ENCODE measurements at places on chromosomes 12 and 14.

DNA sequence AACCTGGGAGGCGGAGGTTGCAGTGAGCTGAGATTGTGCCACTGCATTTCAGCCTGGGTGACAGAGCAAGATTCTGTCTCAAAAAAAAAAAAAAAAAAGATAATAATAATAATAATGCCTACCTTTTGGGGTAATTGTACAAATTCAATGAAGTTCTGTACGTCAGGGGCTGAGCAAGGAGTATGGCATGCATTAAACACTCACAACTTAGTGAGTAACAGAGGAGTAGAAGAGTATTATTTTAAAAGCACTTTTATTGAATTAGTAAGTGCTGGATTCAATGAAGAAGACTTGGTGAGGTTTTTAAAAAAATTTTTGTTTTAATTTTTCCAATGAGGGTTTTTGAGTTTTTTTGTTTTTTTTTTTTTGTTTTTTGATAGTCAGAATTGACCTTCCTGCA lies 783.6 kb upstream of the TBX3 start:
- DNase-seq = no peak

GRCh38 chr14:89667983-89668382 lies 250.9 kb upstream of the FOXN3 start:
- DNase-seq = no peak

DNA sequence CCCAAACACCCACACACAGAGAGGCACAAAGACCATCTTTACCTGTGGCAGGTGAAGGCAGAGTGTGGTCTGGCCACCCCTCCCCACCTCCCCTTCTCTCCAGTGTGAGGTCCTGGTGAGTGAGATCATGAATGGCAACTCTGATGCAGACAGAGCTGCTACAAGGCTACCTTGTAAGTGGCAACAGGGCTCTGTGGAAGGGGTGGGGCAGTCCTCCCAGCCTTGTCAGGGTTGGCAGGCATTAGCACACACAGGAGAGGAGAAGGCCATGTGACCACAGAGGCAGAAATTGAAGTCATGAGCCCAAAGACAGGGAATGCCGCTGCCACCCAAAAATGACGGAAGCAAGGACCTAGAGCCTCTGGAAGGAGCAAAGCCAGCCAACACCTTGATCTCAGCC lies 30.7 kb downstream of the VWF start:
- DNase-seq = no peak

- DNase-seq = no peak
Observed at GRCh38 chr12:108832208-108832607, 25.2 kb downstream of the SSH1 start.

GRCh38 chr12:19783547-19784444 lies 344.5 kb downstream of the AEBP2 start:
- no peak for DNase-seq

DNA sequence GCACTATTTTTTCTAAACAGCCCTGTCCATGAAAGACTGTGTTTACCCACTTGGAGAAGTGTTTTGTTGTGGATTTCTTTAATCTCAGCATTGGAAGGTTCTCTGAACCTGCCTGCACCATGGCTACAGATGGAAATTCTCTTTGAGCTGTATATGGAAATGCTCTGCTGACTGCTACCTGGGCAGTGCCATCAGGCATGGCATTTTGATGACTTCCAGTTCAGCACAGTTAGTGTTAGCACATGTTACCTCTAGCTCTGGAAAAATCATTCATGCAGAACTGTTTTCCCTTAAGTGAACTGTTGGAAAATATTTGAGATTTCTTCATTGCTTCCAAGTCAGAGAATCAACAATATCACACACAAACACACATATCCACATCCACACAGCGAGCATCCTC lies 52.6 kb upstream of the RIC8B start:
- no peak for DNase-seq

- DNase-seq = peak; percentile 65
Observed at GRCh38 chr12:1093166-1093751, 102.2 kb downstream of the ERC1 start.

DNA sequence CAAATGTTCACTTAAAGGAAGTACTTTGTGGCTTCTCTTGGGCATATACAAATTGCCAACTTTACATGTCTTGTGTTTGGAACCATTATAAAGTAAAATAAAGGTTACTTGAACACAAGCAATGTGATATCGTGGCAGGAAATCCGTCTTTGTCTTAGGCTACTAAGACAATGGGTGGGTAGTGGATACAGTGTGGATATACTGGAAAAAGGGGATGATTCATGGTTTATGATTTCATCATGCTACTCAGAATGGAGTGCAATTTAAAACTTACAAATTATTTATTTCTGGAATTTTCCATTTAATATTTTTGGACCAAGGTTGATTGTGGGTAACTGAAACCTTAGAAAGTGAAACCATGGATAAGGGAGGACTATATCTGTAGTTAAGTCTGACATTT lies 48.4 kb downstream of the MYRFL start:
- DNase-seq = no peak

DNA sequence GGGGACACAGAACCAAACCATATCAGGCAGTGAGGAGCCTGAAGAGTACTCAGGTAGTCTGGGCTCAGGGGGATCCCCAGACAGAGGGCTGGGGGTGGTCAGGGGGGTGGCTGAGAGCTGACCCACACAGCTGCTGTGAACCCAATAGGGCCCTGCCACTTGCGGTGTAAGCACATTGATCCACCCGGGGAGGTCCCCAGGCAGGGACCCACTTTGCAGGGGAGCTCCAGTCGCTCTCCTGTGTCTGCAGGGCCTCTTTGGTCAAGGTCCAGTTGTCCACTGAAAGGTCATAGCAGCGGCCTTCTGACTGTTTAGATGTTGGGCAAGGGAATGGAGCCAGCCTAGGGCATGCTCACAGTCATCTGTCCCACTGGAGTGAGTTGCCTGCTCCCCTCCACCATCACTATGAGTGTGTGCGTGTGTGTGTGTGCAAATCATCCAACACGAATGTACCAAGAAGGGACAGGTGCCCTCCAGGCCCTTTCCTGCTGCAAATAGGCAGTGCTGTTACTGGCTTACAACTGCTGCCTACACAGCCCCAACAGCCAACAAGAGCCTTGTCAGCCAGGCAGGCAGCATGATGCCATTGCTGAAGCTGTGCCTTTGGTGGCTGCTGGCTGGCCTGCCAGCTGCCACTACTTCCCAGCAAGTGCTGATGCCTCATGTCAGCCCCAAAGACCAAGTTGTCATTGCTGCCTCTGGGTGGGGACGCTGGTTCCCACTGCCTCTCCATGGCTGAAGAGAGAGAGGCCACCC lies 71.3 kb downstream of the TSPAN11 start:
- DNase-seq = no peak

All from CD4-positive, alpha-beta T cell treated with Interleukin-10 for 1 hour (primary cell).